ENCODE measurements at places on chromosomes 4 and X.

DNA sequence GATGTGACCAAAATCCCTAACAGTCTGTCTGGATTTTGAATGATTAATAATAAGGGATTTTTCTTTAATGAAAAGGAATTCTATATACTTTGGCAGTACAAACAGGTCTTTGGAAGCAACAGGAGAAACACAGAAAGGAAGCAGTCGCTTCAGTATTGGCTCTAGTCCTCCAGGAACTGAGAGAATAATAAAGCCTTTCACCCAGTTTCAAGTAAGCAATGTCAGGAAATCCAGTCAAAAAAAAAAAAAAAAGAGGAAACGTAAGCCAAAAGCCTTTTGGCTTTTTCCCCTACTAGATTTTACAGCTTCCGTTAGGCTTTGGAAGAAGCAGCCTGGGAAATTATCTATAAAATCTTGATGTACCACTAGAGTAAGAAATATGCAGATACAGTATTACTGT, 61.7 kb upstream of the HDAC8 start:
- no peak for DNase-seq

DNA sequence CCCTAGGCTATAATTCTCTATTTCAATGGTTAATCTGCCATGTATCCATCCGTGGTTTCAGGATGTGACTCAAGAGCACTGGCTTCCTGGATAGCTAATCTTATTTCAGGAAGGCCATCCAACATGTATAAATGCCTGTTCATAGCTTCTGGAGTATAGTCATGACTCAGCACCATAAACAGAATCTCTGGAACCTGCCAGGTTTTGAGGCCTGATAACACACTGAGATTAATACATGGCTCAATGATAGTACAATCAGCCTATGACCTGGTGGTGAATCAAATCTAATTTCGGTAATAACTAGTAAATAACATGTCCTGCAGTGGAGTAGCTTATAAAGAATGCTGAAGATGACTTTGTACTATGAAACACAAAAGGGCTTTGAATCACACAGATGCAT, 5.7 kb upstream of the IL13RA2 start:
- DNase-seq: no peak

- no peak for DNase-seq
Measured at GRCh38 chrX:96407072-96407471, 277.6 kb upstream of the DIAPH2 start.

DNA sequence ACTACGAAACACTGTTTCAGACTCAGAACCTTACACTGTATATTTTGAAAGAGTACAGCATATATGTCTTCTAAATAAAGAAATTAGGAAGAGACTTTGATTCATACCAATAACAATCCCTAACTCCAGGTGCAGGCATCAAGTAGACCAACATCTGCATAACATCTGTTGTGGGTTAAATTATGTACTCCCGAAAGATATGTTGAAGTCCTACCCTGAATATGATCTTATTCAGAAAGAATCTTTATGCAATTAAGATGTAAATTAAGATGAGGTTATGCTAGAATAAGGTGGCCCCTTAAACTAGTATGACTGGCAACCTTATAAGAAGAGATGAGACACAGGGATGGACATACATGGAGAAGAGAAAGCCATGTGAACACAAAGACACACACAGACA, 117.9 kb downstream of the INPP4B start:
- DNase-seq: no peak

DNA sequence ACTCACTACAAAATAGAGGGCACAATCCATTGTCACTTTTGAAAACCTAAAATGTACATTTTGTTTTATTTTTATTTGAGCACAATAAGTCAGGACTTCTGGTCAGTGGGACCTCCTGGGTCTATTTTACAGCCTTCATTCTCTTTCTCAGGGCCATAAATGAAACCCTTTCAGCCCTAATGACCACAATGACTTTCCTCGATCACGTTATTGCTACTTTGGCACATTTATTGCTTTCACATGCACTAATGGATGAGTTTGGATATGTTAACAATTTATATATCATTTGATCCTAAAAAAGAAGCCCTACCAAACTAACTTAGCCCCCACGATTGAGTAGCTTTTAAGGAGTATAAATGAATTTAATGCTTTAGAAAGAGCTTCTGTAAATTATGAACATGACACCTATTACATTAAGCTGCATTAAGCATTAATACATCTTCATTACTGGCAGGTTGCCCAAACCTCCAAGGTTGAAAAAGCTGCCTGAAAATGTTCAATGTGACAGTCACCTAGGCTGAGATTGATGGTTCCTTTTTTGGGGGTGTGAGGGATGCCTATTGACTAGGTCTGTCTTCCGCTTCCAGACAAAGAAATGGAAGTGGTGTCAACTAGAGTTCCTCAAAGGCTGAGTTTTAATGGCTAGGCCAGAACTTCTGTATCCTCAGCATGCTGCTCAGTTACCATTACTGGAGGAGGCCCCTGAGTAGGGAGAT, 296.4 kb downstream of the GPAT3 start:
- DNase-seq: no peak

DNA sequence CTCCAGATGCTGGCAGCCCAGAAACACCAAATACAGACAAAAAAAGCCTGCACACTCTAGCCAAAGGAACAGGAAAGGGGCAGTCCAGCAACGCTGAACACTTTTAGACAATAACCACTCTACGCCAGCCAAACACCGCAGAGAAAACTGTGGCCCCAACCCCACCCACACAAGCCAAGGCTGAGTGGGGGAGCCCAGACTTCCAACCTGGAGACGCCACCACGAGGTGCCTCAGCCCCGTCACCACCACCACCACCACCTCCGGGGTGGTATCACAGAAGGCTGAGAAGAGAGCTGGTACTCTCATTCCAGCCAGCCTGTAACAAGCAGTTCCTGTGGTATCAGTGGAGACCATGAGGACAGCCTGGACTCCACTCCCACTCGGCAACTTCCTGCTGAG, 22.8 kb downstream of the MEPE start:
- no peak for DNase-seq

GRCh38 chr4:53671757-53672156, 80.5 kb upstream of the LNX1 start:
- no peak for DNase-seq

DNA sequence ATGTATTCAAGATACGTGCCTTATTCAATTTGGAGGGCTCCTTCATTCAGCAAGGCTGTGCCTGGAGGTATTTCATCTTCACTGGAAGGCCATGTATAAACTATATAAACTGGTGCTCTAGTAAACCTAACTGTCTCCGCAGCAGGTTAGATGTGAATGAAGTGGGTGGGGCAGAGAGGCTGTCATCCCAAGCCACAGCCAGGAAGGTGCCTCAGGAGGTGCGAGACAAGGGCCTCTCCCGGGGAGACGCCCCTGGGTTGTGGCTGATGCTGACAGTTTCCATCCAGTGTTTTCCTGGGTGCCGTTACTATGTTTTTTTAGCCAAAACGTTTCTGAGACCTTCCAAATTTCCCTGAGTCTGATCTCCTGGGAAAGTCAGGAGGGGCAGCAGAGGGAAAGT, 221.5 kb upstream of the RPL34 start:
- no peak for DNase-seq

GRCh38 chrX:81875800-81876199, 673.9 kb downstream of the SH3BGRL start:
- no peak for DNase-seq

GRCh38 chr4:26474551-26474950, 15.7 kb downstream of the CCKAR start:
- no peak for DNase-seq

DNA sequence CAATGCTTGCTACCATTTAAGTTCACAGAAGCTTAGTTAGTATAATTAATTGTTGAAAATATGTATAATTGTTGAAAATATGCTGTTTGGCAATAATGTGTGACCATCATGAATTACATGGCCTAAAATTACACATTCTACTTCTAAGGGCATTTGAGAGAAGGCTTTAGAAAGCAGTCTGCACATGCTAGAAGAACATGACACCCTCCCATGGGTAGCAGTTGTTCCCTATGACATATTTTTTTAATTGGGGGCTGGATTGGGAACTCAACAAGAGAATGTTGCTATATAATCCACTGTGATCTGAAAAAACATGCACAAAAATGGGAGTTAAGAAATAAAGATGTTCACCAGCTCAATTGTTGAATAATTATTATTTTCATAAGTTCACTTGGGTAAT, 331.4 kb downstream of the ARHGAP24 start:
- no peak for DNase-seq

- no peak for DNase-seq
Measured at GRCh38 chrX:54093159-54093558, 48.9 kb upstream of the PHF8 start.

- peak; percentile 5 for DNase-seq
Measured at GRCh38 chrX:51420610-51421009, 75.8 kb downstream of the NUDT11 start.

- DNase-seq: peak; percentile 14
Measured at GRCh38 chr4:73922766-73923630, 53.8 kb downstream of the CXCL1 start.

- DNase-seq: no peak
Measured at GRCh38 chr4:98448908-98449307, 187.7 kb downstream of the RAP1GDS1 start.

- DNase-seq: no peak
Measured at GRCh38 chr4:97924341-97924958, 218.8 kb downstream of the STPG2 start.

DNA sequence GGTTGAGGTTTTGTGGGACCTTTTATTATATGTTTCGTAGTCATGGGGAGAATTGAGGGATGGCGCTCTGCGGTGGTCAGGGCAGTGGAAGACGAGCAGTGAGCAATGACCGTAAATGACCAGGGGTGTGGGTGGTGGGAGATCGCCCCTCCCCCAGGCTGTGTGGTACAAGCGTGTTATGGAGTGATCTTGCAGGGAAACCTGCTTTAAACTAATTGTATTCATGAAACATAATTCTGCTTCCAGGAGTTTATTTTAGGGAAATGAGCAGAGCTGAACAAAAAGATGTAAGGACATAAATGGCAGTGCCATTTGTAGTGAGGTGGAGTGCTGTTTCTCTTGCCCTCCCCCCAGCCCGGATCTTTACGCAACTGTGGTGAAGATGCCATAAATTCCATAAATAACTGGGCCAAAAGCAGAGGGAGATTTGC, 20.2 kb downstream of the GYG2 start:
- DNase-seq: no peak

DNA sequence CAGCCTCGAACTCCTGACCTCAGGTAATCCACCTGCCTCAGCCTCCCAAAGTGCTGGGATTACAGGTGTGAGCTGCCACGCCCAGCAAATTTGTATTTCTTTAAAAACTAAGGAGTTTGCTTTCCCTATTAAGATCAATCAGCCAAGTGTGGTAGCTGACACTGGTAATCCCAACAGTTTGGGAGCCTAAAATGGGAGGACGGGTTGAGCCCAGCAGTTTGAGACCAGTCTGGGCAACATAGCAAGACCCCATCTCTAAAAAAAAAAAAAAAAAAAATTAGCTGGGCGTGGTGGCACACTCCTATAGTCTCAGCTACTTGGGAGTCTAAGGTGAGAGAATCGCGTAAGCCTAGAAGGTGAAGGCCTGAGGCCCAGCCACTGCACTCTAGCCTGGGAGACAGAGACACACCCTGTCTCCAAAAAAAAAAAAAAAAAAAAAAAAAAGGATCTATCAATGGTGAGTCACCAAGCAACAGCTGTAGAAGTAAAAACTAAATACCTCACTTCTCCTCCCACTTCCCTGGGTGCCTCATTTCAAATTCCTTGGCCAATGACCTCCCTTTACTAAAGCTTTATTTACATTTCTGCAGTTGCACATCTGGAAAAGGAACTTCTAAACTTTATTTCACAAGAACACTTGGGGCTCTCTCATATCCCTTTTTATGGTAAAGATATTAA, 54.5 kb downstream of the LDB2 start:
- peak; percentile 11 for DNase-seq
